ENCODE measurements at places on chromosomes 2 and 18. TPM values are rescaled to one million over a fixed set of nuclear protein-coding genes. Genes with fewer than 3 reads are reported as not detected.

The SLC14A1 gene
- 0.56 TPM for polyA plus RNA-seq

The DNAH7 gene
- 0.02 TPM for polyA plus RNA-seq

The SLC11A1 gene
- 2.7 TPM for polyA plus RNA-seq

The ERICH2 gene
- 3.0 TPM for polyA plus RNA-seq

The C2orf78 gene
- not detected for polyA plus RNA-seq

The CARF gene
- 2.2 TPM for polyA plus RNA-seq

The IL36G gene
- polyA plus RNA-seq: not detected

The SP140 gene
- polyA plus RNA-seq: 0.40 TPM

The IL36RN gene
- polyA plus RNA-seq: not detected

The PPP4R1 gene
- polyA plus RNA-seq: 11.7 TPM

The ACADL gene
- 22.3 TPM for polyA plus RNA-seq

The HOXD12 gene
- not detected for polyA plus RNA-seq

GRCh38 chr18:55587418-55588110 lies 428 bp downstream of the TCF4 start:
- peak; percentile 45 for DNase-seq

- DNase-seq: no peak
Observed at GRCh38 chr2:117058366-117058765, 756.1 kb upstream of the DDX18 start.

DNA sequence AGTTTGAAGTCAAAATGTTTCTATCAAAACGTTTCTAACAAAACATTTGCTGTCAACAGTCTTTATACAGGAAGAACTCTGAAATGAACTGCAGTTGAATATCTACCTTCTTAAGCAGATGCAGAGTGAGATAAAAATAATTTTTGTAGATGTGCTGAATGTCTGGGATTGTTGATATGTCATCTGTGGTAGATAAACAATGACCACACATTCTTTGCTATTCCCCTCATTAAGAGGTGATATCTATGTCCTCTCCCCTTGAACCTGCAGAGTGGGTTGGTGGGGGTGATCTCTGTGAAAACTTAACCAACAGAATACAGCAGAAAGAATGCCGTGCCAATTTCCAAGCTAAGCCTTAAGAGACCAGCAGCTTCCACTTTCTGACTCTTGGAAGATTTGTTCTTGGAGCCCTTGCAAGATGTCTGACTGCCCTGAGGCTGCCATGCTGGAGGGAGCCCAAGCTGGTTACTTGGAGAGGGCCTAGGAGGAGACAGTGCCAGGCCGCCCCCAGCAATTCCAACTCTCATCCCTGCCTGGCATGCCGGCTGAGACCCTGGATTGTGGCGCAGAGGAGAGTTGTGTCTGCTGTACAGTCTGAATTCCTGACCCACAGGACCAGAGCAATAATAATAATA lies 80.8 kb downstream of the COLEC12 start:
- no peak for DNase-seq

- no peak for DNase-seq
Observed at GRCh38 chr2:155377931-155378444, 679.5 kb downstream of the KCNJ3 start.

DNA sequence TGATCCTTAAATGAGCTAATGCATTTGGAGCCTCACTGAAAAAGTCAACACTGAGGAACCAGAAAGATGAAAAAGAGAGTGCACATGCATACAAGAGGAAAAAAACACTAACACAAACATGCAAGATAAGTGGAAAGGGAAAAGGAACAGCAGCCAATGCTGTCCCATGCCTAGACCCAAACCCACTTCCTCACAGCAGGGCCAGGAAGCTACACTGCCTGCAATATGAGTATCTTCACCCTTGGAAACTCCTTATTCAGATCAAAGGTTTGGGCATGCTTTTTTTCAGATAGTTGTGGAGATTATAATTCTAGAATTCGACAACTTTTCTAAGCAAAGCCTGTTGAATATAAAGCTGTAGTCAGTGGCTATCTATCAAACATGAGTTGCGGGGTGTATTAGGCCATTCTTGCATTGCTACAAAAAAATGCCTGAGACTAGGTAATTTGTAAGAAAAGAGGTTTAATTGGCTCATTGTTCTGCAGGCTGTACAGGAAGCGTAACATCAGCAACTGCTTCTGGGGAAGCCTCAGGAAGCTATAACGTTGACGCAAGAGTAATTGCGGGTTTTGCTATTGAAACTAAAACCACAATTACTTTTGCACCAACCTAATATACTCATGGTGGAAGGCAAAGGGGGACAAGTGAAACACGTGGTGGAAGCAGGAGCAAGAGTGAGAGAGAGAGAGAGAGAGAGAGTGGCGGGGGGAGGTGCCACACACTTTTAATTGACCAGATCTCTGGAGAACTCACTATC lies 138.2 kb downstream of the MBD2 start:
- DNase-seq: no peak

DNA sequence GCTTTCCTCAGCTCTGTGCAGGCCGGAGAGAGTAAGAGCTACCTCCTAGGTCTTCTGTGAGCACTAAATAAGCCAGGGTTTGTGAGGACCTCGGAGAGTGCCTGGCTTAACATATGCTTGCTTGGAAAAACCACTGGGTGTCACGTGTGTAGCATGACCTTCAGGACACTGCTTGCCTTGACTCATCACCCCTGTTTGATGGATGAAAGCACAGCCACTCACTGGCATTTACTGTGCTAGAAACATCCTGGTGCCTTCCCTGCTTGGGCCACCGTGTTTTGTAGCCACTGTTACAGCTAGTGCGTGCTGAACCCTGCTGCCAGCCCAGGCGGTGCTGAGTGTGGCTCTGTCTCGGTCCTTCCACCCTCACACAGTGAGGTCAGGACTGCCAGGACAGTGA lies 34.8 kb upstream of the ITM2C start:
- DNase-seq: no peak

GRCh38 chr18:25866331-25866730 lies 224.1 kb downstream of the SS18 start:
- no peak for DNase-seq

GRCh38 chr2:42474765-42475454 lies 18.9 kb downstream of the KCNG3 start:
- no peak for DNase-seq

GRCh38 chr2:68246396-68246795 lies 5.9 kb downstream of the PPP3R1 start:
- DNase-seq: no peak

DNA sequence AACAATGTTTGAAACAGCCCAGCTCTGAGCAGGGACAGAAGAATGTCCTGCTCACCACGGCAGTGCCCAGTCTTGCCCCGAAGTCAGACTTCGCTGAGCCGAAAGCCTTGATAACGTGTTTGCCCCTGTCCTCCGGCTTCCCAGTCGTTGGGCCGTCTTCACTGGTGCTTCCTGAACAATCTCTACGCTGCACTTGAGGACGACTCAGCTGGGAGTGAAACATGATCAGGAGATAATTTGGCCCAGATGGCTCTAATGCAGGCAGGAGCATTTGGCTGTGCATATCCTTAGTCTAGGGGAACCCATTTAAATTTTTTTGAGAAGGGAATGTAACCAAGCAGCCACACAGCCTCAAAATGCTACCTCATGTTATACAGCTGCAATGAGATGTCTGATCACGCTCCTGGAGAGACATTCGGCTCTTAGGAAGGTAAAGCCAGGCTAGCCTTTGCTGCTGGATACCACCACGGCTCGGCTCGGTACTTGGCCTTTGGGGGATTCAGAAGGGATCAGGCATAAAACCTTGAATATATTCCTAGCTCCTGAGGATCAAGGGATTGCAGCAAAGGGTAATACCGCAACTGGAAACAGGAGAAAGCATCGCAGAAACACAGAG lies 43.6 kb downstream of the FECH start:
- no peak for DNase-seq

- no peak for DNase-seq
Observed at GRCh38 chr18:50401295-50401694, 26.4 kb downstream of the SKA1 start.

- no peak for DNase-seq
Observed at GRCh38 chr2:23734416-23734815, 192.5 kb downstream of the ATAD2B start.

GRCh38 chr2:203840655-203841205 lies 26.8 kb upstream of the CTLA4 start:
- DNase-seq: no peak

DNA sequence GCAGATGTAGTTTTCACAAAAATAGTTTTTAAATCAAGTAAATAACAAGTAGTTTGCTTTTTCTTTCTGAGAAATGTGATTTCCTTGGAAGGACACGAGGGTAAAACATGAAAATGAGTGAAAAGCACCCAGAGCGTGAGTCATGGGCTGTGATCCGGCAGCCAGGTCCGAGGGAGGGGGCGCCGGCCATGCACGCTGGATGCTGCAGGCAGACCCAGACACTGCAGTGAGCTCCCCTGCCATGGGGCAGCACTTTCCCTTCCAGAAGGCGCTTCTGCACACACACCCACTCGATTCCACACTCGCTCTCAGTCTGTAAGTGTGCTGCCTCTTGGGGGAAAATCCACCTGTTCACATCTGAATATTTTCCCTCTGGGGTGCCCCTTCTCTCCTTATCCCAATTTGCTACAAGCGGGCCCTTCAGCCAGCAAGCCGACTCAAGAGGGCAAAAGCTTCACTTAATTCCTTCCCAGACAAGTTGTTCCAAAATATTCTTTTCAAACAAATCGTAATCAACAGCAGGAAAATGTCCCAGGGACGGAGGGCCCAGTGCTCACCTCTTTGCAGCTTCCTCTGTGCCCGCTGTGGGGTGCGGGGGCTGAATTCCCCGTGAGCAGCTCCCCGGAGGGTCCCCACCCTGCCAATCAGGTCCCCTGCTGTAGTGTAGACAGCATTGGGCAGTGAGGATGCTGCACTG lies 87.0 kb upstream of the ID2 start:
- no peak for DNase-seq

DNA sequence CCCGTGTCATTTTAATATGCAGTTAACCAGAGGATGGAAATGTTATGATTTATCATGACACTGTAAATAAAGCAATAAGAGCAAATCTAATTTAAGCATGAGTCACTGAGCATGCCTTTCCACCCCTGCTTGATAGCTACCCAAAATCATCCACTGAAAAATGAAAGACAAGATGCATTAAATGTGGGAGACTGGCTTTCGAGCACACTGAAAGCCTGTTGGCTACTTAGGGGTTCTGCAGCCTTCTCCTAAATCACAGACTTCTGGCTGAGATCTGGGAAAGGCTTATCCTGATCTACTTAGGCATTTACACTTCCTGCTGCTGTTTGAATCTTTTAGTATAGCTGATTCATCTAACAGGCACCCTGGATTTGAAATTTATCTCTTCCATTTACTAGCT lies 778.3 kb upstream of the CDH7 start:
- no peak for DNase-seq

DNA sequence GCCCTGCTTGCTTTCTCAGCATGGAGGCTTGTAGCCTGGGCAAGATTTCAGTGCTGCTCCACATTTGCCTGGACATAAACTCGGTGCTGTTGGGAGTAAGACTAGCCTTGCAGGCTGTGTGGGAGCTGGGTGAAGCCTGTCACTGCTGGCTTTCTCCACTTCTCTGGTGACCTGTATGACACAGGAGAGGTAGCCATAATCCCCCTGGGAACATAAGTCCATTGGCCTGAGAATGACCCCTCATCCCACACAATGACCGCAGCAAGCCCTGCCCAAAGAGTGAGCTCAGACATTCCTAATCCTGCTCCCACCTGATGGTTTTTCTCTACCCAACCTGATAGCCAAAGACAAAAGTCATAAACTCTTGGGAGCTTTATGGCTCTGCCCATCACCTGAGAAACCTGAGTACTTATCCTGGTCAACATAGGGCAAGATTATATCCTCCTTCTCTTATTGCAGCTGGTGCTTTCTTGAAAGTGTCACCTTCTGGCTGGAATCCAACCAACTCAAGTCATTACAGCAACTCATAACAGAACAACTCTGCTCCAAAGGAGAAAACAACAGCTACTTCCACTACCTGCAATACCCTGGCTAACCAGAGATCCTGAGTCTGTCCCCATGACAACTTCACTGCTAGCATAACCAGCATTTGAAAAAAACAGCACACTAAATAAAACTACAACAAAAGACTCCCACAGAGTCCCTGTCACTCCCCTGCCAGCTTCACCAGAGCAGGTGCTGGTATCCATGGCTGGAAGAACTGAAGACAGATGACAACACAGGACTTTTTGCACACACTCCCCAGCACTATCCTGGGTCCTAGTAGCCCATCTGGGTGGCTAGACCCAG lies 834.4 kb upstream of the DDX18 start:
- DNase-seq: no peak

DNA sequence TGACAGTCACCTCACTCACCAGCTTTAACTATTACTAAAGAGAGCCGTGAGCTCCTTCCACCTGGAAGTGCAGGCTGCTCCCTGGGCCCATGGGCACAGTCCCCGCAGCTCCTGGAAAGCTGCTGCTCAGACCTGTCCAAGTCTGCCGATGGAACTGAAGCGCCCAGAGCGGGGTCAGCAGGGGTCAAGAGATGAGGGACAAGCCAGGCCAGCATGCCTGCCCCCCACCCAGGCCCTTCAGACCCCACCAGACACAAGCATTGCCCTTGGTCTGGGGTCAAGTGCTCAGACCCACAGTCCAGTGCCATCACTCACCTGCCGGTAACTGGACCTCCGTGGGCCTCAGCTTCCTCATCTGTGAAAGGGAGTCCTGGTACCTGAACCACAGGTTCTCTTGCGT lies 59.9 kb downstream of the BIN1 start:
- no peak for DNase-seq

DNA sequence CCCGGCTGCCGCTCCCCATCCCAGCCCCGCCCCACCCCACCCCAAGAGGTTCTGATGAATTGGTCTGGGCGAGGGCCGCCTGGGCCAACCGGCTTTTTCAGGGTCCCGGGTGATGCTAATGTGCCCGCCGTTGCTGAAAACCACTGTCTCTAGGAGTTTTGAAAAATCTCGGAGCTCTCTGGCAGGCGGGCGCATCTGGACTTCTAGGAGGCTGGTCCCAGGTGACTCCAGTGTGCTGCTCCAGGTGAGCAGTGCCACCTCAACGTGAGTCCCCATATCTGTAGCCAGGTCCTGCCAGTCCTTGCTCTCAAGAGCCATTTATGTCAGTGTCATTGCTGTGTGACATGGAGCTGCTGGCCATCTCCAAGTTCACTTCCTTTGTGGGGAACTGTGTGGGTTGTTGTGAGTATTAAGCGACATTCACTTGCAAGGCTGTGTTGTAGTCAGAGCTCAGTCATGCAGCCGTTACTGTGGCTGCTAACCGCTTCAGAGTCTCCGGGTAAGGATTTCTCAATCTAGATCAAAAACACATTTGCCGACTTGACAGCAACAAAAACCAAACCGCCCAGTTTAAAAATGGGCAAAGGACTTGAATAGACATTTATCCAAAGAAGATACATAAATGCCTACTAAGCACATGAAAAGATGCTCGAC lies at the start of gene RFX8:
RFX8 (minus strand) TSS at position 382 of the 654 bp plus-strand sequence. CDS start 8,264 bp downstream, outside the sequence.
- no peak for DNase-seq

GRCh38 chr2:150983314-150983897 lies 278.3 kb downstream of the RBM43 start:
- no peak for DNase-seq

Measured in liver (tissue), 10 donors.